ENCODE measurements at places on chromosomes 1 and 21.

- DNase-seq, result no peak
Measured at GRCh38 chr1:184634296-184634695, 120.4 kb downstream of the EDEM3 start.

- DNase-seq, result no peak
Measured at GRCh38 chr1:204652497-204652896, 33.0 kb downstream of the LRRN2 start.

DNA sequence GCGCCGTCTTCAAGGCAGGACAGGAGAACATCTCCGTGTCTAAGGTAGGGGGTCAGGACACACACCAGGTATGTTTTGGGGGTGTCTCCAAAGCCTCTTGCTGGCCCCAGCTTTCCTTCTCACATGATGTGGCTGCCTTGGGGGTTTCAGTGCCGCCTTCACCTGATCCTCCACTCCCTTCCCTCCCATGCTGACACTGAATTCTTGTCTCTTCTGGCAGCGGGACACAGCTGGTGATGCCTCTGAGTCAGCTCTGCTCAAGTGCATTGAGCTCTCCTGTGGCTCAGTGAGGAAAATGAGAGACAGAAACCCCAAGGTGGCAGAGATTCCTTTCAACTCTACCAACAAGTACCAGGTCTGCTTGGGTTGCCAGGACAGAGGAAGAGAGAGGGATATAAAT, 13.5 kb downstream of the ATP1A2 start:
- no peak for DNase-seq

GRCh38 chr1:226627050-226627755, 78.6 kb downstream of the STUM start:
- DNase-seq, result no peak

- DNase-seq, result no peak
Measured at GRCh38 chr1:61058483-61059245, 23.7 kb upstream of the NFIA start.

DNA sequence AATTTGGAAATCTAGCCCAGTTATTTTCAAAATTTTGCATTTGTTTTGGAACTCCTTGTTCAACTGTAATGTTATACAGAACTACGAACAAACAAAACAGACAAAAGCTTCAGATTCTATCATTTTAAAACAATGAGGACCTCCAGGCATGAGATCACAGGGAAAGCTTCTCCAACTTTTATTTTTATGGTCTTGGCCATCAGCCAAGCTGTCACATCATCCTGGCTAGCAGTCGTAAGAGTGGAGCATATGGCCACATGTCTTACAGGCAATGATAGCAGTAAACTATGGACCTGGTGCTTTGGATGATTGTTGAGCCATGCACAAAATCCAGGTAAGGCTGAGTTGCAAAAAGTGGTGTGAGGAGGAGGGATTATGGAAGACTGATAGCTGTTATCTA, 299.6 kb downstream of the LMX1A start:
- DNase-seq, result no peak

DNA sequence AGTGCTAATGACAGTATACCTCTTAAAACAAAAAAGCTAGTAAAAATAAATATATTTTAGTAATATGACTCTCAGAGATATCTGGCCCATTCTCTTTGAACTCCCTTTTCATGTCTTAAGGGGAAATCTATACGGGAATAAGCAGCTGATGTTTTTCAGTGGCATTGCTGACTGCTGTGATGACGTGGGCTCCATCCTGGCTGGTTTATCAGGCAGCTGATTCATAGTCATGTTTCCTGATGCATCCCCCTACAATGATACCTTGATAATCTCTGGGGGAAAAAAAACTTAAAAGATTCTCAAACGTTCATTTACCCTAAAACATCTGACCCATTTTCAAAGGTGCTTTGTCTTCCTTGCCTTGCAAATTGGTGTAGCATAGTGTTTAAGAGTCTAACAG, 53.8 kb downstream of the ABCA4 start:
- DNase-seq, result no peak

DNA sequence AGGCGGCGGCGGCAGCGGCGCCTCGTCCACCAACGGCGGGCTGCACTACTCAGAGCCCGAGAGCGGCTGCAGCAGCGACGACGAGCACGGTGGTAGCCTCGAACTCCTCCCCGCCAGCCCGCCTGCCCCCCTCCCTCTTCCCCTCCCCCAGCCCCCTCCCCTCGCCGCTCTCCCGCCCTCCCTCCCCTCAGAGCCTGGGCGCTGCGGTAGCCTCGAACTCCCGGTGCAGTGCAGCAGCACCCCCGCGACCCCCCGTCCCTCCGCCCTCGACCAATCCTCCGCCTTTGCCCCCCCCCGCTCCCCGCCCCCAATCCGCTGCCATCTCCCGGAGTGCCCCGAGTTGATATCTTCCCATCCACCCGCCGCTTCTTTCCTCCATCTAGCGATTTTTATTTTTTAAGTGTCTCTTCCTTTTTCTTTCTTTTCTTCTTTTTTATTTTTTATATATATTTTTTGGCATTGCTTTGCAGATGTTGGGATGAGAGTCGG, 516 bp downstream of the RCOR3 start:
- DNase-seq, result peak; percentile 12

DNA sequence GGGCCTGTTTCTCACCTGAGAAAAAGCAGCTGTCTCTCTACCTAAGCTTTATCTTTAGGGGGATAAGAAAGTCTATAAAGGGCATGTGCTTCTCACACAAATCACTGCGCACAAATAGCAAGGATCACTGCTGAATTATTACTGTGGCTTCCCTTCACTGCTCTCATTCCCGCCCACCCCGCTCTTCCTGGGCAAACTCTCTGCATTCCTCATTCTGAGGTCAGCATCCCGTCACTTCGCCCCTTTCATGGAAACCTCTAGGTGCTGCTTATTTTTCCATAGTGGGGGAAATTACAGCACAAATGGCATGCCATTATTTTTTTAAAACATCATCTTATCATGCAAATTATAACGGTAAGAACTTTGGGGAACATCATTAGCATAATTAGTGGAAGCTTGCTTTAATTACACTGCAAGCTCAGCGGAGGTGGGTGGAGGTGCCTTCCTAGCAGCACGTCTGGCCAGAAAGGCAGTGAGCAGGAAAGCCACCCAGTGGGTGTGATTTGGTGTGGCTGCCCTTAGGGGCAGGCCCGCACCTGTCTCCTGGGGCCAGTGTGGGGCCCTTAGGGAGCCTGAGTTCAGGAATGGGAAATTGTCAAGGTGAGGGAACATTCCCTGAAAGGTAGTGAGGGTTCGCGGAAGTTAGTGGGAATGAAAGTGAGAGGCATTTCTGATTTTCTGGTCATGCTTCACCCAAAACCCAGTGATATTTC, 105.9 kb downstream of the LAMC2 start:
- no peak for DNase-seq

DNA sequence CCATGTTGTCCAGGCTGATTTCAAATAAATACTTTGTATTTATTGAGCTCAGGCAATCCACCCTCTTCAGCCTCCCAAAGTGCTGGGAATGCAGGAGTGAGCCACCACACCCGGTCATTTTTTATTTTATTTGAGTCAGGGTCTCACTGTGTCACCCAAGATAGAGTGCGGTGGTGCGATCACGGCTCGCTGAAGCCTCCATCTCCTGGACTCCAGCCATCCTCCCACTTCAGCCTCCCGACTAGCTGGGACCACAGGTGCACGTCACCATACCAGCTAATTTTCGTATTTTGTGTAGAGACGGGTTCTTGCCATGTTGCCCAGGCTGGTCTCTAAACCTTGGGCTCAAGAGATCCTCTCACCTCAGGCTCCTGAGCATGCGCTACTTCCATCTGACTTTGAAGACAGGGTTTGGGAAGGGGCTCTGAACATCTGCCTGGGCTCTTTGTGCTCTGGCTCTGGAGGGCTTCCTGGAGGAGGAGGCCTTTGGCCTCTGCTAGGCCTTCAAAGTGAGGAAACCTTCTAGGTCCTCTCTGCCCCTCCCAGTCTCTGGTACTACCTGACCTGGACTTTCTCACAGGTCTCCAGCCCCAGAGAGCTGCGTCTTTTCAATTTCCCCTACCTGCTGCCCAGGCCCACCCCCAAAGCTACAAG, 5.8 kb downstream of the HSPB7 start:
- DNase-seq, result no peak

DNA sequence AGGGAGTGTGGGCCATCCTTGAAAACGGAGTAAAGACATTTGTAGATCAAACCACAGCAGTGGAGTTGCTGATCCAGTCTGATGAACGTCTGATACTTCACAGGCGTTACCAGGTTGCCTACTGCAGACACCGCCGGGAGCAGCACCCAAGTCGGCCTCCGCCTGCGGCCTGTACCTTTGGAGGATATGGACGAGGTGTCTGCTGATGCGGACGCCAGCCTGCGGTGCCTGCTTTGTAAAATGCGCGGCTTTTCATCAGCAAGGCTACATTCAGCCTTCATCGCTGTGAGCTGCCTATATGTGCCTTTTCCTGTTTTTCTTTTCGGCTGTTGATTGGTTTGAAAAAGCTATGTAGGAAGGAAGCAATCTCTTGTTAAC, 16.0 kb downstream of the SLX9 start:
- no peak for DNase-seq

DNA sequence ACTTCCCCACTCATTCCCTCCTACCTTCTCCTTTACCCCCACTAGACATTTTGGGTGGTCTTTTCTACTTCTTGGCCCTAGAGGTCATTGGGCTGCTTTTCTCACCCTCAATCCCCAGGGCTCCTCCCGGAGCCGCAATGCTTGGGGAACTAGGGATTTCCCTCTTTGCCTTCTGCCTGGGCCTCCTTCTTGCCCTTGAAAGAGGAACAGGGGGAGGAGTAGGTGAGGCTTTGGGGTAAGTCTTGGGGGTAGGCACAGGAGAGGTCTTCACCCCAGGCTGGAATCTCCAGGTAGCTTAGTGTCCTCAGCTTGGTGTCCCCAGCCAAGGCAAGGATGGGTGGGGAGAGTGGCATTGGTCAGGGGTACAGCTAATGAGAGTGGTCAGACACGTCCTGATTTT, 56.2 kb upstream of the EPS8L3 start:
- DNase-seq, result no peak

DNA sequence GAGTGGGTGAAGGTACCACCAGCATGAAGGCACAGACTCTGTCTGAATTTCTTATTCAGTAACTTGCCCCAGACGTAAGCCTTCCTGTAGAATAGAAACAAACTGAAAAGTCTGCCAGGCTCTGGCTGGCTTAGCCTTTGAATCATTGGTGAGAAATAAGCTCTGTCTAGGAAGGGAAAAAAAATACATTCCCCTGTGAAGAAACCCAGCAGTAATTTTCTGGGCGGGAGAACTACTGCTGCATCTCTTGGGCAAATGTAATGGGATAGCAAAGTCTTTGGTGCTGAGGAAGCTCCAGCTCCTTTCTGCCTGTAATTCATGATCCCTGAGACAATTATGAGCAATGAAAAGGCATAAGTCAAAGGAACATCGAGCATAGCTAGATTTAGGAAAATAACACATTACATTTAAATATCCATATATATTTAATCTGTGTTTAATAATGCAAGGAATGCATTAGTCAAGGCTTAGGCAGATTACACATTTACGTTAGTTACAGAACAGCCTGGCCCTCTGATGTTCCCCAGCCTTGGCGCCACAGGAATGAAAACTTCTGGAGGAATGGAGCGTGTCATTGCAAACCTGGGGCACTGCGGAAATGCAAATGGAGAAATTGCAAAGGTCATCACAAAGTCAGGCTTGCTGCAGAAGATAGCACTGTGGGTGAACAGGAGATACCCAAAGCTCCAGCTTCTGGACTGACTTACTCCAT, 216.3 kb upstream of the CAMK1G start:
- no peak for DNase-seq

DNA sequence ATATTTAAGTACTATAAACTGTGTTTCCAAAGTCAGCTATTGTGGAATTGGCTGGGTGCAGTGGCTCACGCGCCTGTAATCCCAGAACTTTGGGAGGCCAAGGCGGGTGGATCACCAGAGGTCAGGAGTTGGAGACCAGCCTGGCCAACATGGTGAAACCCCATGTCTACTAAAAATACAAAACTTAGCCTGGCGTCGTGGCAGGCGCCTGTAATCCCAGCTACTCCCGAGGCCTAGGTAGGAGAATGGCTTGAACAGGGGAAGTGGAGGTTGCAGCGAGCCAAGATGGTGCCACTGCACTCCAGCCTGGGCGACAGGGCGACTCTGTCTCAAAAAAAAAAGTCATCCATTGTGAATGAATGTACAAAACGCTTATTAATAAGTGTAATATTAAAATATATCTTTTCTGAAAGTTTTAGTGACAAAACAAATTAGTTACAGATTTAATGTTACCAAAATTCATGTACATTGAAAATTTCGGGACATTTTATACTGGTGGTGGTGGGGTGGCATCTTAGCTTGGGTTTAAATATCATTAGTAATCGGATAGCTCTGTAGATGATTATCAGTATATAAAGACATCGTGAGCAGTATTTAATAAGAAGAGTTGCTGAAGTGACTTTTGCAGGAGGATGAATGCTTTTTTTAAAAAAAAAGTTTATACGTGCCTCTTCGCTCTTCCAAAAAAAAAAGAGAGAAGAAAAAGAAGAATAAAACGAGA, 503 bp upstream of the SRSF11 start:
- no peak for DNase-seq

GRCh38 chr1:153538315-153538821, 2.4 kb downstream of the S100A5 start:
- no peak for DNase-seq

- no peak for DNase-seq
Measured at GRCh38 chr1:95133687-95134086, 16.5 kb downstream of the TLCD4 start.

- DNase-seq, result no peak
Measured at GRCh38 chr1:247218121-247218651, 37.7 kb upstream of the VN1R5 start.

DNA sequence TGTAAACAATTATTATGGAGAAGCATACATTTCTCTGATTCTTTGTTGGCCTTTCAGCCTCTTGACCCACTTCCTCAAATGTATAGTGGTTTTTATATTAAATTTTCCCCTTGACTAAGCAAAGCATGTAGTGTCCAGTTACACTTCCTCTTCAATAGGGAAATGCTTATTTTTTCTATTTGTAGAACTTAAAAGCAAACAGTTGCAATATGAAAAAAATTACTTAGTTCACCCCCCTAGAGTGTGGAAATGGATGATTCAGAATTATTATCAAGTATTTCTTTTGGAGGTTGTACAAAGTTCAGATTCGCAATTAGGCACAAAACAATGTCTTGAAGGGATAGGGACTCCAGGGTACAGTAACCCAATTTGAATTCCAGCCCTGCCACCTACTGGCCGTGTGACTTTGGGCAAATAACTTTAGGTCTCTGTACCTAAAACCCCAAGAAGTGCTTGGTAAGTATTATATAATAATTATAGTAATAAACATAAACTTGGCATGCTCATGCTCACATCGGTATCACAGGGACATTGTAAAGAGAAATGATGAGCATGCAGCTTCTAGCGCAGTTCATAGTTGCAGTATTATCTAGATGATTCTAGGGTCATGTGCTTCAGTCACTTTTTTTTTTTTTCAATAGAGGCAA, 28.6 kb upstream of the IFNGR2 start:
- no peak for DNase-seq

GRCh38 chr1:62912028-62912638, 128.2 kb downstream of the ATG4C start:
- no peak for DNase-seq

DNA sequence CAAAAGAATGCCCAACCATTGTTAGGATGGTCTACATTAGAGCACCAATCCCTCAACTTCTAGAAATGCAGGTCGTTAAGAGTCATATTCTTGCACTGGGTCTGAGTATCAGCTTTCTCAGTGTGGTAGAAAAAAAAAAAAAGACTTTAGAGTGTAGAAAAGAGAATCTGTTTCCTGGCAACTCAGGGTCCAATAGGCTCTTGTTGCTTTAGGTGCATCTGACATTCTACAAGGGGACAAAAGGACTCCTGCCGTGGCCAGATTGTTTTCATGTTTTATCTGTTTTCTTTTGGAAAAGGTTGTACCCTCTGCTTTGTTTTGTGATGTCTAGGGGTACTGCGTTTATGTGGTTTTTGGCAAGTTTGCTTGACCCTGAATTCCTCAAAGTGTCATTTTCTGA, 105.4 kb upstream of the KCNK2 start:
- no peak for DNase-seq
